ENCODE measurements at places on chromosomes 3 and 15.

- no peak for DNase-seq
Measured at GRCh38 chr3:124770336-124771082, 40.3 kb downstream of the UMPS start.

- DNase-seq: no peak
Measured at GRCh38 chr3:14534516-14535191, 5.5 kb downstream of the GRIP2 start.

DNA sequence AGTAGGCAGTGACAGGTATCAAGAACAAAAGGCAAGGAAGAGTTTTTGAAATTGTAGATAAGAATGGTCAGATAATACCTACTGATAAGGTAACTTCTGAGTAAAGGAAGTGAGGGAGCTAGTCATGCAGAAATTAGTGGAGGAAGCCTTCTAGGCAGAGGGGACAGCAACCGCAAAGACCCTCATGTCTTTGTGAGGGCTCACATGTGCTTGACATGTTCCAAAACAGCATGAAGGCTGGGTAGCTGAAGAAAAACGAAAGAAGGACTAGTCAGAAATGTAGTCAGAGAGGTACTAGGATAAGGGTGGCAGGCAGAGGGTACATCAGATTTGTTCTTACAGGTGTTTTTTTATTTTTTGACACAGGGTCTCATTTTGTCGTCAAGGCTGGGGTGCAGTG, 5.3 kb downstream of the SIN3A start:
- no peak for DNase-seq

- no peak for DNase-seq
Measured at GRCh38 chr15:38745126-38745525, 180.5 kb upstream of the RASGRP1 start.

- DNase-seq: no peak
Measured at GRCh38 chr3:168956076-168956475, 707.4 kb downstream of the MECOM start.

GRCh38 chr15:55164284-55164683, 32.5 kb downstream of the RSL24D1 start:
- DNase-seq: no peak

- peak; percentile 42 for DNase-seq
Measured at GRCh38 chr3:13009132-13009945, 63.9 kb downstream of the IQSEC1 start.
